ENCODE measurements at places on chromosomes 7 and 10.

- DNase-seq: no peak
Observed at GRCh38 chr10:109743574-109743973, 179.7 kb downstream of the XPNPEP1 start.

DNA sequence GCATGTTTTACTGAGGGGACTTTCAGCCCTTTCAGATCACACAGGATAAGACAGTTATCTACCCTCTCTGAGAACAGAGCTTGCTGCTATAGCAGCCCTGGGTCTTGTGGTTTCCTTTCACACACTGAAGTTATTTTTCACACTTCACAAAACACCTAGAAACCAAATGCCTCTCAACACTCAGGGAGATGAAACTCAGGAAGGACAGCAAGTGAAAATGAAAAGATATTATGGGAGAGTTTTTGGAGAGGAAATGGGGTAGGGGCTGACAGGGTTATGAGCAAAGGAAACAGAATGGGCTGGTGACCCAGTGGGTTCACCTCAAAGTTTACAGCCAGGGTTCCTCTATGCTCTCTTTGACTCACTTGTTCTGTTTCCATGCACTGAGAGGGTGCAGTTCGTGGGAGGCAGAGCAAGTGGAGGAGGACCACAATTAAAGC lies 17.0 kb upstream of the GIMAP2 start:
- no peak for DNase-seq

DNA sequence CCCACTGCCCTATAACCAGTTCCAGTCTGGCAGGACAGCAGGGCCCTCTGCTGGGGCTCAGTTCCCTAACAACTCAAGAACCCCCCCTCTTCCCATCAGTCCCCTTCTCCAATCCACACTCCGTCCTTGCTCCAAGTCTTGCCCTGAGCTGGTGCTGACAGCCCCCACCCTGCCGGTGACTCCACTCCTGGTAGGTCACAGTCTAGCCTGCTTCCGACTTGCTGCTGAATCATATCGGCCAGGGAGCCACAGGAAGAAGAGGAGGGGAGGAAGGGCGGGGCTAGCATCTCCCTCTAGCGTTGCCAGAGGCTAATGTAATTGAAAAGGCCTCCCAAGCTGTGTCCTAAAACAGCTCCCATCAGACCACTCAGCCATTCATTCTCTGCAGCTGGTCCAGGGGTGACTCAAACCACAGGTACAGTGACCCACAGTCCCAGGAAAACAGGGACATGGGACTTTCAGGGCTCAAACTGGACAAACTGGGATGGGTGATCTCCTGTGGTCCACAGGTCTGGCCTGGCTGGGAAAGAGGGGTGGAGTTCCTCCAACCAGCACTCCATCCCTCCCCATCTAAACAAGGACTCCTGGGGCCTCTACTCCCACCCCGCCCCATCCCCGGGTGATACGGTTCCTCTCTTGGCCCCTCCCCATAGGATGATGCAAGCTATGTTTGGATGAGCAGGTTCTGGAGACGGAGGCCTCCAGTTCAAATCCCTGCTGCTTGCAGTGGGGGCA lies 158.8 kb downstream of the SH3PXD2A start:
- no peak for DNase-seq

GRCh38 chr7:1423264-1423811 lies 35.9 kb downstream of the MICALL2 start:
- DNase-seq: no peak

DNA sequence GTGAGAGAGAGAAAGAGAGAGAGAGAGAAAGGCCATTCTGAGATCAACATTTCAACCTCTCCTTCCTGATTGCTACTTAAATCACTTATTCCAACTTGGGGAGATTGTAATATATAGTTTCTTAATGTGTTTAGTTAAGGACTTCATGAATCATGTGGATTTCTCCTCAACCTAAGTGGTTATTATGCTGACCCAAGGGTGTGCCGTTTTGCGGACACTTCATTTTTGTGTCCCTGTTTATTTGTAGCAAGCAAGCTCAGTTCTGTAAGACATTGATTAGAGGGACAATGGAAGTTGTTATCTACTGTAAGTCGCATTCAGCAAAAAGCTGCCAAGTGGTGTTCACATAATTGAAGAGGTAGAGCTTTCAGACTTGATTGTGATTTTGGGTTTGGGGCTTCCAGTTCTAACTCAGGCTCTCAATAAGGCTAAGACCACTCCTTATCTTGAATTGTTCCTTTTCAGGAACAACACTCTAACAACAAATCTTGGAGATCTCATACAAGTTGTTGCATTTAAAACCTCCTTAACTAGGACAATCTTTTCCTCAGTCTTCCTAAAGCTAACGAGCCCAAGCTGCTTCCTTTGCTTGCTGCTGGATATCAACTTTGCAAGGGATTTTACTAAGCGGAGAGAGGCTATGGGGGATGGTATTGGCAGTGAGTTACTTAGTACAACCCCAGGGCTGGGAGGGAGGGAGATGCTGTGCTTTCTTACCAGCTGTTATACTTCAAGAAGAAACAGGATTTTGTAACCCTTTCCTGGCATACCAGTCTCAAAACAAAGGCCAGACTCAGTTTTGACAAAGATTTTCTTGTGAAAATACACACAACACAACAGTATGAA lies 19.8 kb upstream of the COL1A2 start:
- DNase-seq: no peak

DNA sequence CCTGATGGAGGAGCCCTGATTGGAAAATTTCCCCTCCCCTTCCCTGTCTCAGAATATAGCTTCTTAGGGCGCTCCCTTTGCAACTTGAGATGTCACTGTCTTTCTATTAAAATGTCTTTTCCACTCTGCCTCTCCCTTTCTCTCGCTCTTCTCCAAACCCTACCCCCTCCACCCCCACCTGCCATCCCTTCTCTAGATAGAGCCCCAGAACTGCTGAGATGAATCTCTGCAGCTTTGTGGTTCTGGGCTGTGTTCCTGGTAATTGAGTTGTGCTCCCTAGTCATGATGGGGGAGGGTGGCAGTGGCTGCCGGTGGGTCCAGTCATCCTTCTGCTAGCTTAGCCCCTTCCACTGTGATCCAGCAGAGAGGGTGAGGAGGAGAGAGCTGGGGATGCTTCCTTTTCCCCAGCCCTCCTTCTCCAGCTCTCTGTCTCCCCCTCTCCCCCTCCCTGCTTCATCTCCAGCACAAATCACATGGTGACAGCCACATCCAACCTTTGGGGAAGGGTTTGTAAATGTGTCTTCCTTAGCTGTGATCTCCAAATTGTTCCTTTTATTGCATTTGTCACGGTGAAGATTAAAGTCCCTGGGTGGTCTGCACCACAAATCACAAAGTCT lies 50.8 kb upstream of the BTRC start:
- DNase-seq: no peak

DNA sequence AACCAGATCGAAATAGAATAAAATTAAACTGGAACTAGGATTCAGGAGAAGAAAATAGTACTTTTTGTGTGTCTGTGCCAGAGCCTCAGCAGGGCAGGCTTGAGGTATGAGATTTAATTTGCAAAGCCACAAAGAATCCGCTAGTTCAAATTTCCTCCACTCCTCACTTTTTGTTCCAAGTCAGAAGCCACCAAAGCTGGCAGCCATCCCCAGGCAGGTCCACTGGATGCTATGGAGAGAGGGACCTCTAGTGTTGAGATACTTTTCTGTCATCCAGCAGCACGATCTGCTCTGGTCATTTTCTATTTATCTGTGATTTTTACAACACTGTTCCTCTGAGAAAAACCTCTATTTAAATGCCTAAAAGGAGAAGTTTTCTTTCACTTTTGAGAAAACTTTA lies 147.9 kb upstream of the FRMD4A start:
- no peak for DNase-seq

GRCh38 chr10:97182288-97182990 lies 3.3 kb downstream of the SLIT1 start:
- DNase-seq: no peak

- no peak for DNase-seq
Observed at GRCh38 chr10:11663763-11664555, 52.5 kb upstream of the USP6NL start.

DNA sequence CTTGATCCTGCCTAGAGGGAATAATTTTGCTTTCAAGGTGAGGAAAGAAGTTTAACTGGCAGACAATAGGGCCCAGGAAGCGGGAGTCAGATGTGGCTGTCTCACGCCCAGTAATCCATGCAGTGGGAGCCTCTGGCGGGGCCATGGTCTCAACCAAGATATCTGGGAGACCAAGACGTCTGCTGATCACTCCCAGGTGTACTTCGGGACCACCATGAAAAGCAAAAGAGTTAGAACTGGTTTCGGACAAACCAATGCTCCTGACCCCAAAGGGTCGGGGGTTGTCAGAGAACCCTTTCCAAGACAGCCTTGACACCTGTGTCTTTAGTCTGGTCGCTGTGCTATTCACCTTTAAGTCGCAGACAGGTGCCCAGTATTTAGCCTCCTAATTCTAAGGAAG lies 256.9 kb upstream of the MBL2 start:
- DNase-seq: no peak

DNA sequence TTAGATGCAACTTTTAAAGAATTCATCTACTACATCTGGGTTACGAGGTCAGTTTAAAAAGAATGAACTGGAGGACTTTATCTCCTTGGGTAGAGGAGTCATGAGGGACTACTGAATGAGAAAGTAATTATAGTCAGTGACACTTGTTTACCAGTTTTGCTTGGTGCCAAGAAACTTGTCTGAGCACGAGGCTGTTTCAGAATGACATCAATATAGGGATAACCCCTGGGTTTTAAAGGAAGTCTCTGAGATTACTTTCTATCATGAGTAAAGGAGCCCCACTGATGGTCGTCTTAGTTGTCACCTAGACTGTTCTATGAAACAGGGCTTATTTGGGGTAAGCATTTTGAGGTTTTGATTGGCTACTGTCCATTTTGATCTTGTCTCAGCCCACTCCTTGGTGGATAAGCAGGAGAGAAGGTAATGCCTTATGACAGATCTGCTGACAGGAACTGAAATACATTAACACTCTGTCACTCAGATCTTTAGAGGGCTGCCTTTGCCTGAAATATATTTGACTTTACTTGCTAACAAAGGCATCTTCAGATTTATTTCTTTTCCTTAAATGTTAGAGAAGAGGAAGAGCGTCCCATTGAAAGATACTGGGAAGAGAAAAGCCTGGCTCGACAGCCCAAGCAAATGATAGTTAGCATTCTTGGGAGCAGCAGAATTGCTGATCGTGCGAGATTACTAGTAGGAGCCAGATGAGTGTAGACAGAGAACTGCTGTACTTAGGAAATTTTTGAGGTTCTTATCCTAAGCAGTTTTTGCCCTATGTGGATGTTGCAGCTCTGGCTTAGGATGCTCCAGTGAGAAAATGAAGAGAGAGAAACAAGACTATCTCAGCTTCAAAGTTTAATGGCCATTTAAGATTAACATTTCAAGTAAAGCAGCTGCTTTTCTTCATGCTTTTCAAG lies 299.2 kb upstream of the LRGUK start:
- no peak for DNase-seq

DNA sequence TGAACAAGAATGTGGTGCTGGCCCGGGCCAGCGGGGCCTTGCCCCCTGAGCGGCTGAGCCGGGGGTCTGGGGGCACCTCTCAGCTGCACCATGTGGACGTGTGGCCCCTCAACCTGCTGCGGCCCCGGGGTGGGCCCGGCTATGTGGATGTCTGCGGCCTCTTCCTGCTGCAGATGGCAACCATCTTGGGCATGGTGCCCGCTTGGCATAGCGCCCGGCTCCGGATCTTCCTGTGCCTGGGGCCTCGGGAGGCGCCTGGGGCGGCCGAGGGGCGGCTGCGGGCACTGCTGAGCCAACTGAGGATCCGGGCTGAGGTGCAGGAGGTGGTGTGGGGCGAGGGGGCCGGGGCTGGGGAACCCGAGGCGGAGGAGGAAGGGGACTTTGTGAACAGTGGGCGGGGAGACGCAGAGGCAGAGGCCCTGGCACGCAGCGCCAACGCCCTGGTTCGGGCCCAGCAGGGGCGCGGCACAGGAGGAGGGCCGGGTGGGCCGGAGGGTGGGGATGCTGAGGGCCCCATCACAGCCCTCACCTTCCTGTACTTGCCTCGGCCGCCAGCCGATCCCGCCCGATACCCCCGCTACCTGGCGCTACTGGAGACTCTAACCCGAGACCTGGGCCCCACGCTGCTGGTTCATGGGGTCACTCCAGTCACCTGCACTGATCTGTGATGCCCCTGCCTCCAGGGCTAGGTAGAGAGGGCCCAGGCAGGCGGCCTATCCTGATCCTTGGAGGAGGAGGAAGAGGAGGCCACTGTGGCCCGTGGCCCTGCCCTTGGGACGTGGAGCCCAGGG lies 1.1 kb upstream of the TRIP6 start:
- peak; percentile 55 for DNase-seq

- no peak for DNase-seq
Observed at GRCh38 chr7:158064631-158065030, 523.0 kb downstream of the PTPRN2 start.

DNA sequence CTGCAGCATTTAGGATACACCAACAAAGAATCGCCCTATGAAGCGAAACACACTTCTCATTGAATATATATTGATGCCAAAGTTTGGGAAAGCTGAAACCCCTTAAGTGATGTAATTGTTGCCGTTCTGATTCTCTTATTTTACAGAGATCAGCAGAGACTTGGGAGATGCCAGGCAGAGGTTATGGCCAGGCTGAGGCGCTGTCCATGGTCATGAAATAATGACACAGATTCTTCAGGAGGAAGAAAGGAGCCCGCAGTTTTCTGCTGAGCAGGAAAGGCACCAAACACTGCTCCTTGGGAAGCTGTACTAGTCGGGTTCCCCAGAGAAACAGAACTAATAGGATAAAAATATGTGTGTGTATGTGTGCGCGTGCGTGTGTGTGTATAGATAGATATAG lies 566.0 kb downstream of the CALN1 start:
- no peak for DNase-seq

DNA sequence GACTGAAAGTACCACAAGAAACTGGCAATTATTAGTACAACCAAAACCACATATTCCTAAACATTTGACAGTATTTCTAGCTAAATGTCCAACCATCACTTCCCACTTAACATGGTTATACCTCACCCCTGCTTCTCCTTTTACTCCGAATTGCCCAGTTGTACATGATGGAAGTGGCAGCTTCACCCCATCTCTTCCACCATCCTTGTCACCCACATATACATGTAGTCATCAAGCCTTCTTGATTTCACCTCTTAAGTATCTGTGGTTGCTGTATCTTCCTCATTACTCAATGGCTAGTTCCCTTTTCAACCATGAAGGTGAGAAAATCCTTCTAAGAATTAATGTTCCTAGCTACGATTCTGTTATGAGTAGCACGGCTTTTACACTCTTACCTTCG lies 388.2 kb downstream of the CALN1 start:
- DNase-seq: no peak

- DNase-seq: no peak
Observed at GRCh38 chr10:6177880-6178281, 24.9 kb upstream of the PFKFB3 start.

GRCh38 chr10:31927565-31927883 lies 1.1 kb downstream of the ARHGAP12 start:
- no peak for DNase-seq

- no peak for DNase-seq
Observed at GRCh38 chr7:47283497-47284131, 298.3 kb downstream of the TNS3 start.

Data from omental fat pad (tissue), 4 donors.